ENCODE measurements at places on chromosomes 11 and 22.

DNA sequence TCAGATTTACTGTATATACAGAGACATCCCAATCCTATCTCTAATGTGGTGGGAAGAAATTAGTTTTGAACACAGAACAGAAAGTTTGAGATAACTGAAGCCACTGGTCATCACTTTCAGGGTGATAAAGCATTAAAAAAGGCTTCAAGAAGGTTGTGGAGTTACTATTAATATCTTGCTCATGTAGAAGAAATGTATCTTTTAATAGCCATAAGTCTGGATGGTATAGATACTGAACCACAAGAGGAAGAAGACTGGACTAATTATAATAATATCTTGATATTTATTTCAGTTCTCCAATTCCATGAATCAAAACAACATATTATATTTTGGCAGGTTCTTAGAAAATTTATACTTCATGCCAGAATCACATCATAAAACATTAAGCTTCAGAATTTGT is 137.1 kb downstream of the TMEM135 start:
- DNase-seq = no peak

DNA sequence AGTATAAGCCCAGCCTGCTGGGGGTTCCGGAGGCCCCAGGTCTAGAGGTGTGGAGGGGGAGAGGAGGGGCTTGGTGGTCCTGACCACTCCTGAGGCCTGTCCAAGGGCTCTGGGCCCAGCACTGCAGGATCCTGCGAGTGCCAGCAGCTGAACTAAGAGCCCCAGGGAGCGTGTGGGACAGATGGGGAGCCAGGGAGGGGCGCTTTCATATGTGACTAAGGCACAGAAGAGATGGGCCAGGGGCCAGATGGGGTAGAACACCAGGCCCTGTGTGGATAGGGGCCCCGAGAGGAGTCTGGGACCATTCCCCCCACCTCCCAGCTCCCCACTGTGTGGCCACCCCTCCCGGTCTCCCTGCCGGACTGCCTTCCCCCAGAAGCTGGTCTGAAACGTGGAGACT is 18.4 kb downstream of the MAFF start:
- DNase-seq = no peak

- DNase-seq = peak; percentile 65
Measured at GRCh38 chr22:37501610-37502341, 15.6 kb upstream of the MFNG start.

- no peak for DNase-seq
Measured at GRCh38 chr11:109112821-109113280, 309.1 kb upstream of the C11orf87 start.

DNA sequence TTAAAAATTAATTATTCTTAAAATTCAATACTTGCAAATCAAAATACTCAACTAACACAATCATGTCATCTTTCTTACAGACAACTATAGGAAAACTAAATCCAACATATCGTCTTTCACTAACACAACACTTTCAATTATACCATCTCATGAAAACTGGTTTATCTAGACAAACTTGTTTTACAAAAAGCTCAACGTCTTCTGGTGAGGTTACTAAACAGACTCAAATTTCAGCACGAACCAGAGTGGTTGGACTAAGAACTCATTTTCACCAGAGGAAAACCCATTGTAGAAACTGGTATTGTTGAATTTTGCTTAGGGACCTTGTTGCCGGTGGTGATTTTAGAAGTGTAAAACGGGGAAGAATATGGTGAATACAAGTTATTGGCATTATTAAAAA is 52.2 kb downstream of the NUP98 start:
- DNase-seq = no peak

DNA sequence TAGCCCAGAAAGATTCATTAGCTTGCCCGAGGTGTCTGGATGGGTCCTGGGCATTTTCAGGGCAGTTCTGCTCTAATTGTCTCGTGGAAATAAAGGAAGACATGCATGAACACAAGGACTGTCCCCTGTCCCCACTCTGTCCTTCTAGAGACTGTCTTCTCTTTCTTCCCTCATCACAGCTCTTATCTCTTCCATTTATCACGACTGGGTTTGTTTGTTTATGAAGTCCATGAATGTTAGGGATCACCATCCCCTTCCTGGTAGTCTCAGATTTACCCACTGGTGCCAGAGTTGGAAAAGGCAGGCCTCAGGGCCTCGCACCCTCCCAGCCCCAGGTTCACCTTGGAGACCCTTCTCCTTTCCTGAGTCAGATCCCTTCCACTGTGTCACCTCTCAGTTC is 134.8 kb downstream of the PARVA start:
- no peak for DNase-seq

- DNase-seq = no peak
Measured at GRCh38 chr11:69732910-69733309, 29.1 kb upstream of the FGF19 start.

DNA sequence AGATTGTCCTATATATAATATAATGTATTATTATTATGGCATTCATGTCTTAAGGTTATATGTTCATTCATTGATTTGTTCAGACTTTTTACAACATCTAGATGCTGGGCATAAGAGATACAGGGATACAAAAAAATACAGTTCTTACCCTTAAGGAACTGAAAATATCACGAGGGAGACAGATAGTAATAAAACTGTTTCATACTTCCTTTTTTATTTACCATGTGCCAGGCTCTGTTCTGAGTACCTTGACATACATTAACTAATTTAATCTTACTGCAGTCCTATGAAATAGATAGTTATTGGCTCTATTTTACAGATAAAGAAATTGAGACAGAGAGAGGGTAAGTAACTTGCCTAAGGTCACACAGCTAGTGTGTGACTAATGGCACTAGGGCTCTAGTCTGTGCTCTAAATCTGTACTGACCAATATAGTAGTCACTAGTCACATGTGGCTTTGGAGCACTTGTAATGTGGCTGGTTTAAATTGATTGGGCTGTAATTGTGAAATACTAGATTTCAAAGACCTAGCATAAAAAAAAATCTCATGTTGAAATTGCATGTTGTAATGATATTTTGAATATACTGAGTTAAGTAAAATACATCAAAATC is 21.3 kb downstream of the TRIM44 start:
- DNase-seq = no peak

- DNase-seq = no peak
Measured at GRCh38 chr11:134691295-134691873, 279.3 kb upstream of the B3GAT1 start.

GRCh38 chr11:34926101-34926830 is 9.8 kb downstream of the PDHX start:
- no peak for DNase-seq

GRCh38 chr11:1817000-1817399 is 17.8 kb upstream of the SYT8 start:
- DNase-seq = no peak

- DNase-seq = no peak
Measured at GRCh38 chr11:63867511-63867910, 28.6 kb downstream of the MARK2 start.

- DNase-seq = no peak
Measured at GRCh38 chr11:62157603-62158002, 32.4 kb upstream of the SCGB1D1 start.

Data from BJ (cell line).